ENCODE measurements at places on chromosomes 6 and 20. TPM values are rescaled to one million over a fixed set of nuclear protein-coding genes. Genes with fewer than 3 reads are reported as not detected.
A peak's percentile ranks its signal among the peaks of the same experiment; 100 is the strongest.

DNA sequence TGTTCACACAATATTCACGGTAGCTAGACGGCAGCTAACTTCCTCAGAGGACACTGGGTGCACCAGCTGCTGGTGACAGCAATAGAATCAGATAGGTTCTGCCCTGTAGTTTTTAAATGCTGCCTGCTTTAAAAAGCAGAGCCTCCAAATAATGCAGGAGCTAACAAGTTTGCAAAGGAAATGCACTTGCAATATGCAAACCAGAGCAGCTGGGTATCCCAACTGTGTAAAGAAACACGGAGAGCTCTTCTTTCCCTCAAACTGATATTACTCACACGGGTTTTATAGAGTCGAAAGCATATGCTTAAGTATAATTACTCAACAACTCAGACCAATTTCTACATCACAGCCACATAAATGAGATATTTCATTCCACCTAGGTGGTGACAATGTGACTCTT lies 432.7 kb downstream of the TFAP2A start:
- no peak for DNase-seq

The CDSN gene
- total RNA-seq = not detected

DNA sequence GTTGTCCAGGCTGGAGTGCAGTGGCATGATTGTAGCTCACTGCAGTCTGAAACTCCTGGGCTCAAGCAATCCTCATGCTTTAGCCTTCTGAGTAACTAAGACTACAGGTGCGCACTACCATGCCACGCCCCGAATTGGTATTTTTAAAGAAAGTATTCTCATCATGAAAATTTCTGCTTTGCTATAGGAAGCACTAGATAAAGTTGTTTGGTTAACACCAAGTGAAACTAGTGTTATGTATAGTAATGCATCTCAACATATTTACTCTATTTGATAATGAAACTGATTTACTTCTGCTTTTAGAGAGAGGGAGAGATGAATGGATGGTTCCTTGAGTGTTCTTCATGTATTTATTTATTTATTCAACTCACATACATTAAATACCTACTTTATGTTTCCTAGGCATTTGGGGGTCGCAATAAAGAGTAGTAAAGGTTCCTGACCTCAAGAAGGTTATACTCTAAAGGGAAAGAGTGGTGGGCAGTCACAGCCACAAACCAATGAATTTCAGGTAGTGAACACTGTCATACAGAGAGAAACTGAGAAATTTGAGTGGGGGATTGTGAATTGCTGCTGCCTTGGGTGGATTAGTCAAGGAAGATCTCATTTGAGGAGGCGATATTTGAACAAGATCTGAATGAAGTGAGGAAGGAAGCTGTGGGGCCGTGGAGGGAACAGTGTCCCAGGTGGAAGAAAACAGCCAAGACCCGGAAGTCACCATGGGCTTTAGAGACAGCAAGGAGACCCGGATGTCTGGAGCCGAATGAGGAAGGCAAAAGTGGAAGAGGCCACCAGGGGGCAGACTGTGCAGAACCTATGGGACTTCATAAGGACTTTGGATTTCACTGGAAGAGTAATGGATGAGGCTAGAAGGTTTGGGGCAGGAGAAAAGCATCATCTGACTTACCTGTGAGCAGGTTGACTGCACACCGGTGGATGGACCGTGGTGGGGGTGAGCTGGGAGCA lies 185.6 kb downstream of the TSHZ2 start:
- peak; percentile 70 for DNase-seq

DNA sequence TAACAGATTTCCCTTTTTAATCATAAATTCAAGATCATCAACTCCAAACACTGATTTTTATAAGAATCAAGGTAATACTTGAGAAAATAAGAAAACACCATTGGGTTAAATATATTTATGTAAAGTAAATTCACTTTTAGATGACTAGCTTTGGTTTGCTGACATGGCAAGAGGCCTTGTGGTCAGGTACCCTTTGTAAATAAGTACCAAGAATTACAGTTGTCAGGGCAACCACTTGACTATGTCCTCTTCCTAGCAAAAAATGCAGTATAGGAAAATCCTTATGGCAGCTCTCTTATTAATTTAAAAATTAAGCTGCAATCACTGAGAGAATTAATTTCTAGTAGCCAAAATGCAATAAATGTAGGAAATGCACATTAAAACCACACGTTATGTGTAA lies 153.8 kb downstream of the INSM1 start:
- no peak for DNase-seq

The IL20RA gene
- total RNA-seq = 13.3 TPM

The CD24 gene
- 63.6 TPM for total RNA-seq

The RAB32 gene
- total RNA-seq = 36.8 TPM

GRCh38 chr6:155171109-155171746 lies 92.6 kb upstream of the CLDN20 start:
- DNase-seq = no peak

The VWA7 gene
- total RNA-seq = 3.4 TPM

DNA sequence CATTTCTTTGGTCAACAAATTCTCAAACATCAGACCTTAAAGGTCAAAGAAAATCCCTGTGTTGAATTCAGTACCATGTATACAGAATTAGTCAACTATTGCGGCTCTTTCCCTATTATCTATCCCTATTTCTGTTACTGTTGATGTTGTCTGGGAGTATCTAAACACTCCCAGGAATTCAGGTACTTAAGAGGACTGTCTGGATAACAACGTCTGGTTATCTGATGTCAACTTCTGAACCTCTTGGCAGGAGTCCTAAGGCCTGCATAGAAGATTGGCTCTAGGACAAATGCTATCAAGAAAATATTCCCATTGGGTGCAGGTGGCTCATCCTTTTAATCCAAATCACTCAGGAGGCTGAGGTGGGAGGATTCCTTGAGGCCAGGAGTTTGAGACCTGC lies 255.6 kb downstream of the KHDC1L start:
- no peak for DNase-seq

GRCh38 chr6:96704713-96705112 lies 132.6 kb downstream of the GPR63 start:
- DNase-seq = no peak

DNA sequence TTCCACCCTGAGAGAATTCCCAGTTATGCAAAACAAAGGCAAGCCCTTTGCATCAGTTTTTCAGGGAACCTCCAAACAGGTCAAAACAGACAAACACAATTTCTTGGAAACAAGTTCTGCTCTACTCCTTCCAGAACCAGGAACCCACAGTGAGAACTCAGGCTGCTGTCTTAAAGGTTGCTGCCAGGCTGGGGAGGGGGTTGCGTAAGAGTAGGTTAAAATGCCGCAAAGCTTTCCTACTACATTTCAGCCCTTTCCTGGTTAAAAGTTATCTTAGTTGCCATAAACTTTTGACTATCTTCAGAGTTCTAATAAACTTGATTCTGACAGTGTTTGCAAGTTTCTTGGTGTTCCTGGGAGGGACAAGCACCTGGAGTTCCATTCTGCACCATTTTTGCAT lies 33.8 kb downstream of the KPNA5 start:
- DNase-seq = no peak

DNA sequence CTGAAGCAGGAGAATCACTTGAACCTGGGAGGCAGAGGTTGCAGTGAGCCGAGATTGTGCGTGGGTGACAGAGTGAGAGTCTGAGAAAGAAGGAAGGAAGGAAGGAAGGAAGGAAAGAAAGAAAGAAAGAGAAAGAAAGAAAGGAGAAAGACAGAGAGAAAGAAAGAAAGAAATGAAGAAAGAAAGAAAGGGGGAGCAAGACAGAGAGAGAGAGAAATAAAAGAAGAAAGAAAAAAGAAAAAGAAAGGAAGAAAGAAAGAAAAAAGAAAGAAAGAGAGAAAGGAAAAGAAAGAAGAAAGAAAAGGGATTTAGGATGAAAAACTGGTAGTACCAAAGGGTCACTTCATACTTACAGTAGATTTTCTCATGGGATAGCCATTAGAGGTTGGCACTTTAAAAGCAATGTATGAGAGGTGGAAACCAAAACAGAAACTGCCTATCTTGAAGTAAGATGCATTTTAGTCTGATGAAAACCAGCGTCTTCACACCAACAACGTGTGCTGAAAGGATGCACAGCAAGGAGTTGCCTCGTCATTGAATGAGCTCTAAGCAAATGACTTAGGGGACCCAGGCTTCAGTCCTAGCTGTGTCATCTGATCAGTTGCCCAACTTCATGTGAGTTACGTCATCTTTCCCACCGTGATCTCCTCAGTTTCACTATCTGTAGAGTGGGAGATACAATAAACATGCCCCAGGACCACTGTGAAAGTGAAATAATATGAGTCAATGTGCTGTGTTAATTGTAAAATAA lies 133.9 kb upstream of the NEDD9 start:
- no peak for DNase-seq

GRCh38 chr6:71706523-71706922 lies 179.8 kb upstream of the RIMS1 start:
- DNase-seq = no peak

- no peak for DNase-seq
Observed at GRCh38 chr20:11246251-11246775, 572.5 kb upstream of the JAG1 start.

The HLA-F gene
- 157 TPM for total RNA-seq

GRCh38 chr6:42428326-42429041 lies 23.2 kb downstream of the TRERF1 start:
- no peak for DNase-seq

GRCh38 chr20:46227272-46227767 lies 81.0 kb downstream of the CDH22 start:
- DNase-seq = no peak

The SLC17A2 gene
- total RNA-seq = not detected

GRCh38 chr6:100923481-100924165 lies 42.5 kb upstream of the ASCC3 start:
- DNase-seq = no peak

The NRN1 gene
- 24.4 TPM for total RNA-seq

DNA sequence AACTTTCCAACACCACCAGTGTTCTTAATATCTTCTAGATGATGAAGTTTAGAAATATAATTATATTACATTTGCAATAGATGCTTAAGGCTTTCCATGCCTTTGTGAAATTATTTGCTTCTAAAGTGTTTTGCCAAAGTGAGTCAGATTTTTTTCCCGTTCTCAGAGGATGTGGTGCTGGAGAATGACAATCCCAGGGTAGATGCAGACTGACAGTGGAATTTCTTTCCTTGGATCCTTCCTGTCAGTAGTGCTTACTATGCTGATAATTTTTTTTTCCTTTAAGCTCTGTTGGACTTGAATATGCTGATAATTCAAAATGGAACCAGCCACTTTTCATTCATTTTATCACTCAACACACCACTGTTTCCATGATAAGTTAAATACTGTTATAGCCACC lies 59.9 kb upstream of the SOX4 start:
- DNase-seq = no peak

DNA sequence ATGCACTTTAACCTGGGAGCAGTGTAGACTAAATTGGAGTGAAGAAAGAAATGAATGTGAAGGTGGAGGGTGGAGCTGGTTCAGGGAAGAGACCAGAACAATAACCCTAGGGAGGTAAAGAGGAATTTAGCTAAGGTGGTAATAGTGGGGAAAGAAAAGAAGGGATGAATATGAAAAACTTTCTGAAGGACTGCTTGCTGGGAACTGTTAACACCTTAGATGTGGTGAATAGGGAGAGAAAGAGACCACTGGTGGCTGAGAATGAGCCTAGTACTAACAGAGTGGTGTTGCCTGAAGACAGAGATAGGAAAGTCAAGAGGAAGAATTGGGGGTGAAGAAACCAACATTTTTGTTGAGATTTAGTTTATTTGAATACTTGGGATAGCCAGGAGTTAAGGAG lies 78.4 kb upstream of the HS3ST5 start:
- no peak for DNase-seq

- no peak for DNase-seq
Observed at GRCh38 chr6:96491926-96492325, 29.7 kb upstream of the UFL1 start.

GRCh38 chr6:55016261-55016660 lies 158.1 kb upstream of the HCRTR2 start:
- no peak for DNase-seq

The SIRPG gene
- total RNA-seq = 0.81 TPM

The HINT3 gene
- total RNA-seq = 27.9 TPM

DNA sequence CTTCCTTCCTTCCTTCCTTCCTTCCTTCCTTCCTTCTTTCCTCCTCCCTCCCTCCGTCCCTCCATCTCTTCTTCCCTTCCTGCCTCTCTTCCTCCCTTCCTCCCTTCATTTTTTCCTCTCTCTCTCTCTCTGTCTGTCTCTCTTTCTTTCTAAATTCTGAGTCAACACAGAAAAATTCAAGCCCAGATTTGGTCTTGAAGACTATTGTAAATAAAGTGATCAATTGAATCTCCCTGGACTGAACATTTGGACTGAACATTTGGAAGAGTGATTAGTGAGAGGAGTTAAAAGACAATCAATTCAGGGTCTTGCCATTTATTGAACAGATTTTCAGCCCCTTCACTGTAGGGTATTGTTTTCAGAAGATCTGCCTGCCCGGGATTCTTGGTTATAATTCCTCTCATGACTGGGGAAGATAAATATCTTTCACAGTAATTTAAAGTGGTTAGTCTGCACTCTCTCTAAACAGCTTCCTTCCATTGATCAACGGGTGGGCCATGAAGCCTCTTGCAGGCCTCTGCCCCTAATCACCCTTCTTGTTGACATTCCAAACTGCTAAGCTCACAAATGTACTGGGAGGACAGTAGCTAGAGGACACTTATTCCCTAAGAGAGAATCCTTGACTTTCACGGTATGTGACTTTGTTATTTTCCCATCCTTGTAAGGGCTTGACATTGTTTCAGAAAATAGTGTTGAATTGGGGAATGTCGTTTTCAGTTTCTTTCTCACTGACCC lies 101.7 kb upstream of the BMP2 start:
- no peak for DNase-seq

GRCh38 chr20:14134004-14134403 lies 138.7 kb downstream of the MACROD2 start:
- DNase-seq = no peak

- no peak for DNase-seq
Observed at GRCh38 chr6:156850353-156850752, 73.2 kb downstream of the ARID1B start.

GRCh38 chr6:67698534-67698933 lies 936.5 kb upstream of the ADGRB3 start:
- no peak for DNase-seq

DNA sequence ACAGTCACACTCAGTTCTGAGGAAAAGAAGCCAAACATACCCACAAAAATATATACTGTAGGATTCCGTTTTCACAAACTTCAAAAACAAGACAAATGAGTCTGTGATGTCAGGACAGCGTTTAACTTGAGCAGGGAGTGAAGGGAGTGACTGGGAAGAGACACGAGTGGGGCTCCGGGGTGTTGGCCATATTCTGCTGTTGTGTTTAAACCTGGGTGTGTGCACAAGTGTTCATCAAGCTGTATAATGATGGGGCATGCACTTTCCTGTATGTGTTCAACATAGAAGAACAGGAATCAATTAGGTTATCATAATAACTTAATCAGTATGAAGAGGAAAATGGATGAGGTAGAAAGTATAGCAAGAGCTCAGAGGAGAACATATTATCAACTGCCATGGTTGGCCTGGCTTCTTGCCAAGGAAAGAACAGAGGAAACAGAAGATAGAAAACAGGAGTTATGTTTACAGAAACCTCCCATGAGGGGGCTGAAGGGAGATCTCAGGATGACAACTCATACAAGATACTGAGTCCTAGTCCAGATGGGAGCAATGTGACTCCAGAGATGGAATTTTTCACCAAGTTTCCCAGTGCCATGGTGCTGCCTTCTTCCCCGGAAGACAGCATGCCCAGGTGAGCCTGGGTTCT lies 15.1 kb upstream of the AFDN start:
- DNase-seq = no peak

The NNAT gene
- total RNA-seq = 0.43 TPM

All from upper lobe of right lung (tissue), 1 donor.